NCI-H510A (cell line): ENCODE measurements at places on chromosomes 13 and 19.

- no peak for DNase-seq
Observed at GRCh38 chr19:2511991-2512390, 36.1 kb downstream of the GADD45B start.

- DNase-seq: no peak
Observed at GRCh38 chr19:45587873-45588272, 3.3 kb upstream of the OPA3 start.

DNA sequence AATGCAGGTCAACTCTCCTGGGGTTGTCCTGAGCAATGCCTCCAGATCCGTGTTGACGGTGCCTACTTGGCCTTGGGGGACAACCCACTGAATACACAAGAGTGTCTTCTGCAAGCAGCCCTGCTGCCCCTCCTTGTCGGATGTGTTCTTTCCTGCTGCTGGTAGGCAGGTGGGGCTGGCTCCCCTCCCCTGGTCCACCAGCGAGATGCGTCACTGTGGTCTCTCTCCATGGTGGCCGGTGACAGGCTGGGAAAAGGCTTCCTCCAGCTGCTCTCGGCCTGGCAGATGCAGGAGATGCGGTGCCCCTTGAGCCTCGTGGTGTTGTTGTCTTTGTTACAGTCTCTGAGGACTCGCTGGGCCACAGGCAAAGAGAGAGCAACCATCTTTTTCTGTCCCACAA lies 84.9 kb downstream of the RGCC start:
- no peak for DNase-seq

- DNase-seq: no peak
Observed at GRCh38 chr13:44425041-44425814, 51.6 kb downstream of the SERP2 start.

- no peak for DNase-seq
Observed at GRCh38 chr13:44021422-44021821, 141.7 kb downstream of the LACC1 start.

DNA sequence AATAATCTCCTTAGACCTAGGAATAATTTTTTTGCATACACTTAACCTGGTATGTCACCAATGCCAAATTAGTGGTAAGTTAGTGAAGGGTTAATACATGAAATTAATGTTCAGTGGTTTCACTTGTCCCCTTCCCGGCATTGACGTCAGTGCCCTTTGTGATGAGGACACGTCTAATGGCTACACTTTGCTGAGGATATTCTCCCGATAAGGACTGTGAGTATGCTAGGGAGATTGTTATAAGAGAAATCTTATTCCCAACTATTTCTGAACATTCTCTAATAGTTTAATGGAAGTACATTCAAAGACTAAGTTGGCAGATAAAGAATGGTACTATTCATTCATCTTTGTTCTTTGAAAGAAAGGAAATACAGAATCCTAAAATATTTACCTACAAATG lies 102.4 kb downstream of the TNFRSF19 start:
- no peak for DNase-seq

DNA sequence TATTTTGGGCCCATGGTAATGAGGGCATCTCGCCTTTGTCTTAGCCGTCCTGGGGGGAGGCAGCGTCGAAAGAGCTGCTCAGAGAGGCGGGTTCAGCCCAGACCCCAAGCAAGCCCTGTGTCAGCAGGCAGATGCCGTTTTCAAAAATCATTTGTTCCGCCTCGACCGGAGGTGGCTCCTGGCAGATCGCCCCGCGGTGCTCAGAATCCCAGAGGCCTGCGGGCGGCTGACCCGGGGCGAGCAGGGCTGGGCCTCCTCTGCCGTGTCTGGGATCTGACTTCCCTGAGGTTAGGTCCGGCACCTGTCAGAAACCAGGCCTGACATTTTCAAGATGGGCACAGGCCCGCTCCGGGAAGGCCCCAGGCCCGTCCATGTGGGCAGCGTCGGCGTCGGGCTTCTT lies 36.1 kb downstream of the CRTC1 start:
- no peak for DNase-seq

DNA sequence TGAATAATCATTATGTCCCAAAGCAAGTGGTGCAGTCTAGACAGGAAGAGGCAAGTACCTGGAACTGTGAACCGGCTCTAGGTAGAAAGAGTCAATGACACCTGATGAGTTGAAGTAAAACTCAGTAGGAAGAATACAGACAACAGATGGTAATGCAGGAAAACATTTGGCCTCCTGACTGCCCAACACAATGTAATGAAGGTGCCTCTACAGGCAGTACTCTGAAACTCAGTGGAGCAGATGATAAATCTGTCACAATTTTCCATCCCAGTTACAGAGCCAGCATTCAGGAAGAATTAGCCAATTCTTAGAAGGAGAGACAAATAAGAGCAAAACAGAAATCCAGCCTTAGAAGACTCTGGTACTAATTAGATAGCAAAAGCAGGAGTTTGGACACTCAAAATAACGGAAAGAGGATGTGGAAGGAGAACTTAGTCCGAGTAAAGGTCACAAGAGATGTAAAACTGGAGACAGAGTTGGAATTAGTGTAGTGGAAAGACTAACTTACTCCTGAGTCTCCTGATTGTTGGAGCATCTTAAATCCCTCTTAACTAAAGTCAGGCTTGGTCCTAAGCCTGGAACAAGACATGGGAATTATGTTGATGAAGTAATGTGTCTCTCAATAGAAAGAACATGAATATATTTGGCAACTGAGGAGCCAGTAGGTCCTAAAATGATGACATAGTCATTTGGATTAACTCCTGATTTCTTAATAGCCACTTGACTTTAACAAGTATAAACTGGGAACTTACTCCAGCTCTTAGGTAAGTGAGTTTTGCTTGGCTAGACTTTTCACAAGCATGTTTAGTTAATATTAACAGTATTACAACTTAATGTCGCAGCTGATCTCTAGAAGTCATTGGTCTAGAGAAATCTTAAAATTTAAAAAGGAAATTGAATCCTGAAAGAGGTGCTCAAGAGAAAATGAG lies 457.3 kb upstream of the MIR17HG start:
- DNase-seq: no peak

GRCh38 chr13:33380487-33381079 lies 95.0 kb upstream of the STARD13 start:
- DNase-seq: no peak

DNA sequence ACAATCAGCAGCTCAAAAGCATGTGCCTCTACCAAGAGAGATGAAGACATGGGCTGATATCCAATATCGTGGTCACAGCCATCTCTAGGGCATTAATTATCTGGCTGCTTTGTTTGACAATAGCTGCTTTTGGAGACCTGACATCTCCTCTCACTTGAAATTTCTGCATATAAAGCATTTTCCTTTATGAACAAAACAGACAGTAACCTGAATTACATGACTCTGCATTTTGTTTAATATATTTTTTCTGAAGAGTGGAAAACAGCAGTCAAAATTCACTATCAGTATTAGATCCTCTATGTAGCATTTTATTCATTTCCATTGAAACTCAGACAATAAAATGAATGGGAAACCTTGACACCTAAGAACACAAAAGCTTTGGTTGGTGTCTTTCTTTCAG lies 42.4 kb upstream of the ESD start:
- no peak for DNase-seq

DNA sequence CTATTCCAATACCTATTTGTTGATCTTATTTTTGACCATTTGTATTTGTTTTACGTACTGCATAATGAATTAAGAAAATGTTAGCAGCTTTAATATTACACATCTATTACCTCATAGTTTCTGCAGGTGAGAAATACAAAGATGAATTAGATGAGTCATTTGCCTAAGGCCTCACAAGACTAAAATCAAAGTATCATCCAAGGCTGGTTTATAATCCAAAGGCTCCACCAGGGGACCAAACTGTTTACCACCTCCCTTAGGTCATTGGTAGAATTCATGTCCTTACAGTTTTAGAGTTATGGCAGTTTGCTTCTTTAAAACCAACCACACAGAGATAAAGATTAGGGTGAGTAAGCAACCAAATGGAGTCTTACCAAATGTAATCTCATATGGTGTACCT lies 848.1 kb downstream of the SLITRK6 start:
- no peak for DNase-seq

DNA sequence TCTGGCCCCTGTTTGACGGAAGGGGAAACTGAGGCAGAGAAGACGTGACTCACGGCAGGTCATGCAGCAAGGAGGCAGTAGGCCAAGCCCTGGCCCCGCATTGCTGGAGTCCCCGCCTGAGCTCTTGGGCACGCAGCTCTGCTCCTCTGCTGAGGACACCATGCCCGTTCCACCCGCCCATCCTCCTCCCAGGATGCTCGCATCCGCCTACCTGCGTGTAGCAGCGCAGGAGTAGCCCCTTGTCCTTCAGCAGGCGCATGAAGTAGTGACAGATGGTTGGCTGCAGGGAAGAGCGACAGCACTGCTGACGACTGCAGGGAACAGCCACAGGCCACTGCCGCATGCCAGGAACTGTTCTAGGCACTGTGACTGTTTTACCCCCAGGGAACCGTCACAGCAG lies 10.5 kb downstream of the SIRT2 start:
- DNase-seq: no peak

DNA sequence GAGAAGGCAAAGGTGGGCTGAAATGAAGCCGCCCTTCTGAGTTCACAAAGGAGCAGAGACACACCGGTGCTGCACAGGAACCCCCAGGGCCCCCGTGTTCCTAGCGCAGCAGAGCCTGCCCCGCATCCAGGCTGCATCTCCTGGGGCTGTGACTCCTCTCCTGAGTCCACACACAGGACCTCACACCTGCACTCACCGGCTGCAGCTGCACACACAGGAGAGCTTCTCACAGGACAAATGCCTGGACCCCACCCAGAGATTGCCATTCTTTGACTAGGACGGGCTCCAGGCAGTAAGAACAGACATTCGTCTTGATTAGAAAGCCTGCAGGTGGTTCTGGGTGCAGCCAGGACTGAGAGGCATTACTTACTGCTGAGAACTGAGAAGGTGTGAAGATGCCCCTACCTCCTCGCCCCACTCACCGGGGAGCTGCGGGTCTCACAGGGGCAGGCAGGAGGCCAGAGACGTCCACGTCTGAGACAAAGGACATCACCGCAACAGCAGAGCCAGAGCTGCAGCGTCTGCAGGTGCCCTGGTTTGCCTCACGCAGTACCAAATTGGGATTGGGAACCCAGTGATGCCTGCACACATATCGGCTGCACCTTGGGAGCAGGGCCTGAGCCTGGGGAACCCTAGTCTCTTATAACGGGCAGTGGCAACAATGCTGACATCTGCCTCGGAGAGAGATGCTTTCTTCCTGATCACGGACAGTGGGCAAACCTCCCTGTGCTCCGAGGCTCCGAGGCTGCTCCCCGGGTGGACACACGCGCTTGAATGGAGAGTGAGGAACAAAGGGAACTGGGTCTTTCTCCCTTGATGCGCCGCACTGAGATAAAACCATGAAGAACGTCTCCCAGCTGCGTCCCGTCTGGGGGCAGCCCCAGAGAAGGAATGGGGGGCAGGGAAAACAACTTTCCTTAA lies 50.4 kb downstream of the RASA3 start:
- no peak for DNase-seq

GRCh38 chr13:113109151-113110047 lies 3.8 kb downstream of the F7 start:
- DNase-seq: no peak

GRCh38 chr13:93147946-93148345 lies 78.7 kb upstream of the GPC6 start:
- no peak for DNase-seq

DNA sequence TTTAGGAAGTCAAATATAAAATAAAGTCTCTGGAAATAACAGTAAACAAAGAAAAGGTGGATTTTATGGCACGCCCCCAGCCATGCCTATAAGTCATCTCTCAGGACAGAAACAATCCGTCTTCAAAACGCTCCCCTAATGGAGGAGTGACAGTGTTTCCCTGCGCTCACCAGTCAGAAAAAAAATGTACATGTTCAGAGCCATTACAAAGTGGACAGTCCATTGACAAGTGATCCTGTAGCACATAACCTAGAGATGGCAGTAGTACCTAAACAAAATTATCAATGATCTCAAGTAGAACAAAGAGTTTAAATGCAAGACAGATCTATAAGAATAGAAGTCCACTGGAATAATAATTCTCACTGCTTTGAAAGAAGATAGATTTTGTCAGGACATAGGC lies 891.7 kb upstream of the MIR17HG start:
- no peak for DNase-seq

GRCh38 chr13:83214452-83214851 lies 667.8 kb downstream of the SLITRK1 start:
- no peak for DNase-seq

- no peak for DNase-seq
Observed at GRCh38 chr19:51713319-51714285, 10.2 kb downstream of the HAS1 start.

DNA sequence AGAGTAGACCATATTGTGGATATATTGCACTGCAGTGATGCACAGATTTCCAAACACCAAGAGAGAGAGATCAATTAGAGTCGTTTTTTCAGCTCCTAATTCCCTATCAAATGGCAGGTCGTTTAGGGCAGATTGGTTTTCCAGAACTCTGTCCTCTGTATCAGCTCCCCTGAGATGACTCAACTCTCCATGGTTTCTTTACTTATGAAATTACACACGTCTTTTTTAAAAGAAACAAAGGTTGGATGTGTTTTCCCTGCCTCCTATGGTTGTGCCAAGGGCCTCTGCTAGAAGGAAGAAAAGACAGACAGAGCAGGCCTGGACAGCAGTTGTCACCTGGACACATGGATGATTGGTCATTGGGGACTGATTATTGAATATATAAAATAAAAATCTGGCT lies 478.1 kb upstream of the NBEA start:
- DNase-seq: no peak

DNA sequence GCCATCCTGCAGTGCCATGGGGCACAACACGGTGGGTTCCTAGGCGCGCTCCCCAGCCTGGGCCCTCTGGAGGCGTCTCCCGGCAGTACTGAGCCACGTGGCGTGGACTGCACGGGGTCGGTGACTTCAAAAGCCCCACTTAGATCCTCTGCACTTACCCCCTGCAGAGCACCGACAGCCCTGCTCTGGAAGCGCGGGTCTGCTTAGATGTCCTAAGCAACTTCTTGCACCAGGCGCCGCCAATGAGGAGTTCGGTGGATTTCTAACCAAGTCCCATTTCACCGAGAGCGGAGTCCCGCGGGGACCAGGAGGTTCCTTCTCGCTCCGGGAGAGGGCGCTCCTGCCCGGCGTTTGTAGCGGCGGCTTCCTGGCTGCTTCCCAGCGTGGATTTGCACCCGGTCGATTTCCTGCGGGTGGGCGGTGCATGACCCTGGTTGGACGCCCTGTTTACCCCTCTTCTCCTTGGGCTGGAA lies 25.2 kb upstream of the ZNF845 start:
- no peak for DNase-seq

- DNase-seq: no peak
Observed at GRCh38 chr19:50721441-50722137, 1.6 kb upstream of the CLEC11A start.

GRCh38 chr13:105333416-105333815 lies 1202.0 kb downstream of the EFNB2 start:
- DNase-seq: no peak
